ENCODE measurements at places on chromosomes 11 and 22. TPM values are rescaled to one million over a fixed set of nuclear protein-coding genes. Genes with fewer than 3 reads are reported as not detected.

DNA sequence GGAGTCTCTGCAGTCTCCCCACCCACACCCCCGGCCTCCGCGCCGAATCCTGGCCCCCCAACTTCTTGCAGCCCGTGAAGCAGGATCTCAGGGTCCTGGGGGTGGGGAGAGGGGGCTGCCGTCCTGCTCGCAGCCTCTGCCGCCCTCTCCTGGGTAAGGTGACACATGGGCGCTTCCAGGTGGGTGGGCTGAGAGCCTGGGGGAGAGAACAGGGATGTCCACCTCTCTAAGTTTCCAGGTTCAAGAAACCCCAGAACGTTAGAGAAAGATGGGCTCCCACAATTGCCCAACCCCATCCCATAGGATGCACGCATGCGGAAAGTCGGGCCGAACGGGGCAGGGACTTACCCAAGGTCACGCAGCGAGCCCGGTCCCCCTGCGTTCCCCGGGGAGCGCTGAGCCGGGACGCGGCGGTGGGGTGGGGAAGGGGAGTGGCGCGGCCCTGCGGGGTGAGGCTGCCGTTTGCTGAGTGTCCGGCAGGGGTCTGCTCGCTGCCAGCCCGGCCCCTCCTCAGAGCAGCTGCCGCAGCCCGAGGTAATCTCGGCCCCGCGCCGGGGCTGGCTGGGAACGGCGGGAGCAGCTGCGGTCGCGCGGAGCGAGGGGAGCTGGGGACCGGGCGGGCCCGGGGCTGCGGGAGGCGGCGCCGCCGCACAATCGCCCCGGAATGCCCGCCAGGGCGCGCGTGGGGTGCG is 705 bp upstream of the CAPN1 start:
- no peaks in the 10 kb centered on the region for H3K27me3 ChIP-seq
- peak; percentile 72 for ATAC-seq
- peaks cover 18% of the 10 kb centered on the region for H3K36me3 ChIP-seq
- H3K4me1 ChIP-seq: peaks cover 12% of the 10 kb centered on the region

DNA sequence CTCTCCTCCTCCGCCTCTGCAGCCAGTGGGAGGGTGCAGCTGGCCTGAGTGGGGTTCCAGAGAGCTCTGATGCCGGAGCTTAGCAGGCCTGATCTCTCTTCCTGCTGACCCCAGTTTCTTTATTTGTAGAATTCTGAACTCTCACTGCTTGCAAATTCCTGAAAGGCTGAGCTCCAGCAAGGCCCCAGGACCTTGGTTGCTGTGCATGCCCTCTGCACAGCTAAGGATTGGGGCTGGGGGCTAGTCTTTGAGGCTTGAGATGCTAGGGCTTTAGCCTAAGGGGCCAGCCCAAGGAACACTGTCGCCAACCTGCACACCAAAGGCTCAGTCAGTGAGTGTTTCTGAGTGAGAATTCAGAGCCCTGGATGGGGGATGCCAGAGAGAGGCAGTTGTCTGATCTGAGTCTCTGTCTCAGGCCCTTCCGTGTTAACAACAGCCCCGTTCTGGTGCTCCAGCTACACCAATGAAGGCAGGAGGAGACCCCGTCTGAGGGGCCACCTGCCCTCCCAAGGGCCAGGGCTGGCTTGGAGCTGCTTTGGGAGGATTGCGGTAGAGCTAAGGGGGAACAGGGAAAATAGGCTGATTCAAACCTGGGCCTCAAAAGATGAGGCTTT is 106.0 kb upstream of the LMO1 start:
- no peak overlapping the region for H3K27ac ChIP-seq
- ATAC-seq: no peak

DNA sequence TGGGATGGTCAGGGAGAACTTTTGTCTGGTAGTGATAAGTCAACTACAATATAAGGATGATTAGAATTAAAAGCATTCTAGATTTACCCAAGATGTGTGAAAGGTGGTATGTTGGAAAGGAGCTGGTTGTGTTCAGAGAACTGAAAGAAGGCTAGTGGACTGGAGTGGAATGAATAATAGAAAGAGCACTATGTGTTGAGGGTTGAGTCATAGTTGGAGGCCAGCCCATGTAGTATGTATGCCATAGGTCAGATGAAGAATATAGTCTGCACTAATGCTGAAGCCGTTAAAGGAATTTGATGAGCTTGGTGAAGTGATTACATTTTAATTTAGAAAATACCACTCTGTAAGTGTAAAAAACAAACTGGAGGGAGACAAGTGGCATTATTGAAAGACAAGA is 514.1 kb downstream of the CNTN5 start:
- no peak overlapping the region for H3K4me3 ChIP-seq
- H3K4me1 ChIP-seq: no peaks in the 10 kb centered on the region
- H3K36me3 ChIP-seq: no peaks in the 10 kb centered on the region
- no peaks in the 10 kb centered on the region for H3K27me3 ChIP-seq
- H3K27ac ChIP-seq: no peak overlapping the region
- ATAC-seq: no peak

DNA sequence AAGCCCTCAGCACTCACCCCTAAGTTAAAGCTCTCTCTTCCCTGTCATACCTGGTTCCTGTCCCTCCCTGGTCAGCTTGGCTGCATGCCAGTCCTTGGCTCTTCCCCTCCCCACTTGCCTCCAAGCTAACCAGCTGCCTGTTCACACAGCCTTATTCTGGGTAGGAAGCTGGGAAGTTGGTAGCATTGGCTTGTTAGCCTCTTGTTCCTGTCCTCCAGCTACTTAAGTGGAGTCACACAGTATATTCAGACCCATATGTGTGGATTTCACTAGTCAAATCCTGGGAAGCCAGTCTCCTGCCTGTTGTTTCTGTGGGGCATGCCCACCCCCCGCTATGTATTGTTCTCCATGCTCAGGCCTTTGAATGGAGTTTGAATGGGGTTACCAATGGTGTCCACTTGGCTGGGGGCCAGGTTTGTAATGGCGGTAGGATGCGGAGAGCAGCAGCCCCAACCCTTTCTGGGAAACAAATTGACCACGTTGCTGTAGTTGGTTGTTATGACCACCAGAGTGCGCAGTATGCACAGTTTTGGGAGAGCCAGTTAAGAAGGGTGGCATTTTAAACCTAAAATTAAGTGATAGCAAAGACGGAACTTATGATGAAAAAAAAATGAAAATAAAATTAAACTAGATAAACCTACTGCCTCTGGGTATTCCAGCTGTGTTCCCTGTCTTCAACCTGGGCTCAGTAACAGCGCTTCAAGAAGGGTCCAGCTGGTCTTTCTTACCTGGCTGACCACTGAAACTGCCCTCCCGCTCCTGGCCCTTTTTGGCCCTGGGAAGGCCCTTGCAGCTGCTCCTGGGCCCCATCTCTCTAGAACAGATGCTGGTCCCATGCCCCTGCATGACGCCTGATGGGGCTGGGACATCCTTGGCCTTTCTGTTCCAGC is 10.7 kb upstream of the RPS3 start:
- peak; percentile 83 for ATAC-seq
- no peak overlapping the region for H3K27ac ChIP-seq
- no peak overlapping the region for H3K4me3 ChIP-seq

DNA sequence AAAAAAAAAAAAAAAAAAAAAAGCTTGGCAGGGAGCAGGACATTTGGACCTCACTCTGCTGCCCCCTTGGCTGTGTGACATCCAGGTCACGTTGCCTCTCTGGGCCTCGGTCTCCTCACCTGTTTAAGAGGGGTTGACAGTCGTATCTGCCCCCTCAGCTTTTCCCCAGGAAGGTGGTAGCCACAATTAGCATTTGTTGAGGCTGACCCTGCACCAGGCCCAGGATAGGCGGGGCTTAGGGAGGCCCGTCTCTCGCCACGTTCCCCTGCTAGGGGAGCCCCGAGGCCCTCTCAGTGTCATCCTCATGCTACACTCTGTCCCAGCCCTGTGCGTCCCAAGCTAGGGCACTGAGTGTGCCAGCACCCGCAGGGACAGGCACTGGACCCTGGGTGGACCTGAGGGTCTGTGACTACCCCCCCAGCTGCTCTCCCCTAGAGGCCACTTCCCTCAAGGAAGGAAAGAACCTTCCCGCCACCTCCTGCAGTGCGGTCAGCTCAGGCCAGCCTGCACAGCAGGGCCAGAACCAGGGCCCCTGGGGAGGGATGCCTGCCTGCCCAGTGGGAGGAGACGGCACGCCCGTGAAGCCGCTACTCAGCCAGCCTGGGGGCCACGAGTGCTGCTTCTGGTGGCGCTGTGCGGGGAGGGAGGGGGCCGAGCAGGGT is 38.5 kb upstream of the PPARA start:
- no peaks in the 10 kb centered on the region for H3K36me3 ChIP-seq
- H3K27me3 ChIP-seq: no peaks in the 10 kb centered on the region
- H3K4me3 ChIP-seq: no peak overlapping the region
- H3K4me1 ChIP-seq: no peaks in the 10 kb centered on the region
- no peak overlapping the region for H3K27ac ChIP-seq

- H3K4me3 ChIP-seq: no peak overlapping the region
- H3K27me3 ChIP-seq: peaks cover 4% of the 10 kb centered on the region
- ATAC-seq: no peak
- no peaks in the 10 kb centered on the region for H3K36me3 ChIP-seq
These were observed 39.8 kb upstream of the CARS1 start for GRCh38 chr11:3096909-3097530.

DNA sequence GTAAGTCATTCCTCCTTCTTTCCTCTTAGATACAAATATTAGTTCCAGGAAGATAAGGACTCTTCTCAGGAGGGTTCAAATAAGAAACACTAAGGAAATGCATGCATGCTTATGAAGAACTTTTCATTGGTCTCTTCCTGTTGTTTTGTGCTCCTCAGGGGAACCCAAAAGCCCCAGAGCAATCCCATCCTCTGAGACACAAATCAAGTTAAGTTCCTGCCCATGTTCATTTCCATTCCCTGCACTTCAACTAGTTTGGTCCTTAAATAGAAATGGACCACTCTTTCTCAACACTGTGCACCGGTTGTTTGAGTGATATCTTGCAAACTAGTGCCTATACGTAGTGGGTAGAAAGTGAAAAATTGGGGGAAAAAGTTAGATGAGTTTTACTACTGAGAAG is at the start of gene OR10G4:
Gene OR10G4, plus strand, starts transcription at position 301 of the 400 bp plus-strand sequence. CDS start 2,578 bp downstream, outside the sequence.
- no peak within 1 kb of the TSS for H3K4me3 ChIP-seq
- H3K27me3 ChIP-seq: no peaks in the 10 kb centered on the region
- no peaks in the 10 kb centered on the region for H3K4me1 ChIP-seq
- ATAC-seq: no peak
- no peak within 1 kb of the TSS for H3K27ac ChIP-seq

Gene API5
- total RNA-seq: 157 TPM

- H3K4me1 ChIP-seq: peaks cover 4% of the 10 kb centered on the region
- H3K36me3 ChIP-seq: peaks cover 81% of the 10 kb centered on the region
- H3K4me3 ChIP-seq: no peak overlapping the region
- H3K27me3 ChIP-seq: no peaks in the 10 kb centered on the region
- ATAC-seq: no peak
These were observed 19.7 kb upstream of the CDC42EP2 start for GRCh38 chr11:65295001-65295400.

GRCh38 chr11:10511181-10511621 is 29.8 kb downstream of the RNF141 start:
- no peak for ATAC-seq
- no peak overlapping the region for H3K4me3 ChIP-seq
- no peak overlapping the region for H3K27ac ChIP-seq
- no peaks in the 10 kb centered on the region for H3K27me3 ChIP-seq
- peaks cover 29% of the 10 kb centered on the region for H3K36me3 ChIP-seq

DNA sequence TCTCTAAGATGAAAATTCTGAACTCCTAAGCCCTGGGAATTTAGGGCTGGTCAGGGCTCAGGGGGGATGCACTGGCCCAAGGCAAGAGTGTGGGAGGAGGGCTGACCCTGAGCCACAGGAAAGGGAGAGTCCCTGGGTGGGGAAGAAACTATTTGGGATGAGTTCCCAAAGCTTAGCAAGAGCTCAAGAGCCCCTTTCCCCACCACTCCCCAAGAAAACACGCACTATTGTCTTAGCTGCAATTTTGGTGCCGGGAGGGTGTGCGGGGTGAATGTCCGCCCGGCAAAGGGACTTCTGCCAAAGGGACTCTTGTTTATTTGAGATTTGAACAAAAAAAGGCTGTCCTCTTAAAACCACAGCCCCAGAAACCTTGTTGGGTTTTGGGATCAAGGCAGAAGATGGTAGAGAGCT is 37.0 kb downstream of the KIAA1671 start:
- no peak overlapping the region for H3K4me3 ChIP-seq
- no peaks in the 10 kb centered on the region for H3K36me3 ChIP-seq
- H3K27me3 ChIP-seq: peaks cover 18% of the 10 kb centered on the region
- no peak overlapping the region for H3K27ac ChIP-seq
- H3K4me1 ChIP-seq: peaks cover 12% of the 10 kb centered on the region

GRCh38 chr11:59151761-59152160 is 9.1 kb downstream of the FAM111A start:
- ATAC-seq: peak; percentile 65
- peak overlapping the region; percentile 74 for H3K27ac ChIP-seq
- peak overlapping the region; percentile 73 for H3K4me3 ChIP-seq
- no peaks in the 10 kb centered on the region for H3K27me3 ChIP-seq
